ENCODE measurements at places on chromosomes 12 and 14. TPM values are rescaled to one million over a fixed set of nuclear protein-coding genes. Genes with fewer than 3 reads are reported as not detected.

DNA sequence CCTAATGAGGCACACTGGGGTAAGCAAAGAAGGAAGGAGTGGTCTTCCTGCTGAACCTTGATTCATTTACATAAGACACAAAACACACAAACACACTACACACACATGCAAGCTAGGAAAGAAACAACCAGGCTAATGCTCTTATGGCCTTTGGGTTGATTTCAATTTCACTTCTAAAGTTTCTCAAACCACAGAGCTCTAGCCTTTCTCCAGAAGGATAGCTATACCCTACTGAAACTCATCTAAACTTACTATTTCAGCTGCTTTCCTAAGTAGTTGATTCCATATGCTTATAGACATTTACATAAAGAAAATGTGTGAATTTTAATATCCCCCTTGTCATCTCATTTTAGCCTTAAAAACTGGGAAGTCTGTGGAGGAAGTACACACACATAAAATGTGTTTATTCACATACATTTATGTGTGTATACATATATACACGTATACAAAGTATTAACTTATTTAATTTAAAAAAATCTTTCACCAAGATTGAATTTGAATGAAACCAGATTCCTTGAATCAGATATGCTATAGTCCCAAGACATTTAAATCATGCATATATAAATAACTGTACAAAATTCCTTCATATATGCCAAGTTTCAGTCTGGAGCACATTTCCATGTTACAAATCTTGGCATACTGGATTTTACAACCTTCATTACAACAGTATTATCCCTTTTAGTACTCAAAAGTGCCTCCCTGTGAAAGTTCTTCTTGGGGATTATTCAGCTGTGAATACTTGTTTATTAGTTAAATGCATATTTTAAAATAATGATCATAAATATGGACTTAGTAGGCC, 231.8 kb upstream of the NPAS3 start:
- DNase-seq, result no peak
- H3K4me3 ChIP-seq, result no peak overlapping the region
- no peaks in the 10 kb centered on the region for H3K4me1 ChIP-seq
- no peaks in the 10 kb centered on the region for H3K27me3 ChIP-seq
- H3K27ac ChIP-seq, result no peak overlapping the region

DNA sequence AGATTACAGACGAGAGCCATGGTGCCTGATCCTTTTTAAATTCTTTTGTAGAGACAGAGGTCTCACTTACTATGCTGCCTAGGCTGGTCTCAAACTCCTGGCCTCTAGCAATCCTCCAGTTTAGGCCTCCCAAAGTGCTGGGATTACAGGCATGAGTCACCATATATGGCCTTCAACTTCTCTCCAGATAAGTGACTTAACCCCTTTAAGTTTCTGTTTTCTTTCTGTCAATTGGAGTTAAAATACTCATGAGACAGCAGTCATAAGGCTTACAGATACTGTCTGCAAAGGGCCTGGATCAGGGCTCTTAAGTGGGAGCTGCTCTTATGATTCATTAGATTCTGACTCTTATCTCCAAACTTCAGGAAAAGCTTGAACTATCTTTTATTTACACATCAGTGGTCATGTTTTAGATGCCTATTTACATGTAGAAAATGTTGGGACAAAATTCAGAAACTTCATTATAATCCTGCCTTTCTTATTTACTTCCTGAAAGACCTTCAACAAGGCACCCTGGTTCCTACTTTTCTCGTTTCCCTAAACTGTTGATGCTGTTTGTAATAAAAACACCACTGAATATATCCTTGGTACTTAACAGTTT, 271.5 kb upstream of the TBX3 start:
- H3K4me3 ChIP-seq, result no peak overlapping the region
- H3K27me3 ChIP-seq, result no peaks in the 10 kb centered on the region
- no peak for DNase-seq
- H3K27ac ChIP-seq, result no peak overlapping the region
- H3K4me1 ChIP-seq, result no peaks in the 10 kb centered on the region

DNA sequence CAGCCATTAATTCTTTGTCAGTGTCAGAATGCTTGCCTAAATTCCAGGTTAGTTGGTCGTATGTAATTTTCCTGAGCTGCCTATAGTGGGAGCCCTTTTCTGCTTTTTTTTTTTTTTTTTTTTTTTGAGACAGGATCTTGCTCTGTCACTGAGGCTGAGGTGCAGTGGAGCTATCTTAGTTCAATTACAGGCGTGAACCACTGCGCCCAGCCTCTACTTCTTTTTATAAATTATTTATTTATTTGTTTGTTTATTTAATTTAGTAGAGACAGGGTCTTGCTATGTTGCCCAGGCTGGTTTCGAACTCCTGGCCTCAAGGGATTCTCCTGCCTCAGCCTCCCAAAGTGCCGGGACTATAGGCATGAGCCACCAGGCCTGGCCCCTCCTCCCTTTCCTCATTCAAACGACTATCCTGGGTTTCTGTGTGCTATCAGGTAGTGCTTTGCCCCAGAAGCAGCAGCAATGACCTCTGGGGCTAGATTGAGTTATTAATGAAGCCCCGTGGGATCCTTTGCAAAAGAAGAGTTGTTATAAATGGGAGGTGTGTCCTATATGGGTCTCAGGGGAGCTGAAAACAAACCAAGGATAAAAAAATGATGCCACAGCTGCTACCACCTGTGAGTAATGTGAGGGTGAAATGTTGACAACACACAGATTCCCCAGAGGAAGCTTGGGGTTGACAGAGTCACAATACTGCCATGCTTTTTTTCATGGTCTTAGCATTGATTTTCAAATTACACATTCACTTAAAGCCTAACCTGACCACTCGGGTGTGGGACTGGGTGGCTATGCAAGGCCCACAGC, 34.6 kb upstream of the NFKBIA start:
- H3K27ac ChIP-seq, result no peak overlapping the region
- H3K27me3 ChIP-seq, result no peaks in the 10 kb centered on the region
- no peaks in the 10 kb centered on the region for H3K4me1 ChIP-seq

DNA sequence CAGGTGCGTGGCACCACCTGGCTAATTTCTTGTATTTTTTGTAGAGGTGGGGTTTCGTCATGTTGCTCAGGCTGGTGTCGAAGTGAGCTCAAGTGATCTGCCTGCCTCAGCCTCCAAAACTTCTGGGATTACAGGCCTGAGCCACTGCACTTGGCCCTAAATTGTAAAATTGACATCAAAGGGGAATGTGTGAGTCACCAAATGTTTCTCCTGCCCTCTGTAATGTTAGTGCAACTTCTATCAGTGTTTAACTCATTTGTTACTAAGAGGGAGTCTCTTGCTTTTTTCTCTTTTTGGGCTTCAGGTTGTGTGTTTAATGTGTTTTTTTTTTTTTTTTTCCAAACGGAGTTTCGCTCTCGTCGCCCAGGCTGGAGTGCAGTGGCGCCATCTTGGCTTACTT, 2.3 kb downstream of the TULP3 start:
- no peak overlapping the region for H3K4me3 ChIP-seq
- no peak for DNase-seq
- H3K27me3 ChIP-seq, result no peaks in the 10 kb centered on the region

- DNase-seq, result no peak
- H3K4me3 ChIP-seq, result no peak overlapping the region
- no peaks in the 10 kb centered on the region for H3K4me1 ChIP-seq
Measured at GRCh38 chr12:129827866-129828384, 75.9 kb downstream of the TMEM132D start.

DNA sequence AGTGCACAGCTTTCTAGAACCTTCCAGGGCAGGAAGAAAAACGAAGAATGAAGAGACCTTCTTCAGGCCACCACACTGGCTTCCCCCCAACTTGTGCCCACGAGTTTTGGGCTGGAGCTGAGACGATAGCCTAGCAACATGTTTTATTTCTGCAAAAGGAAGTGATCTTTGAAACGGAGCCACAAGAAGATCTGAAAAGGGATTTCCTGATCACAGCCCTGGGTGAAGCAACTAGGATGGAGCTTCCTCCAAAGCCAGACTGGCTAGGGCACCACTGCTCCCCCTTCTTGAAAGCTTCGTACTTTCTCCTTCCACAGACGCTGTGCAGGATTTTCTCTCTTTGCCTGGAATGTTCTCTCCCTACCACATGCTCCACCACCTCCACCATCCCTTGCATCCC, 418.3 kb downstream of the MED13L start:
- no peaks in the 10 kb centered on the region for H3K4me1 ChIP-seq
- no peak for DNase-seq
- no peak overlapping the region for H3K4me3 ChIP-seq
- H3K27me3 ChIP-seq, result peaks cover 15% of the 10 kb centered on the region
- H3K27ac ChIP-seq, result no peak overlapping the region
- H3K36me3 ChIP-seq, result no peaks in the 10 kb centered on the region

- no peaks in the 10 kb centered on the region for H3K4me1 ChIP-seq
- peaks cover 2% of the 10 kb centered on the region for H3K27me3 ChIP-seq
- H3K4me3 ChIP-seq, result no peak overlapping the region
- no peak for DNase-seq
Measured at GRCh38 chr12:29155079-29155478, 6.0 kb downstream of the FAR2 start.

DNA sequence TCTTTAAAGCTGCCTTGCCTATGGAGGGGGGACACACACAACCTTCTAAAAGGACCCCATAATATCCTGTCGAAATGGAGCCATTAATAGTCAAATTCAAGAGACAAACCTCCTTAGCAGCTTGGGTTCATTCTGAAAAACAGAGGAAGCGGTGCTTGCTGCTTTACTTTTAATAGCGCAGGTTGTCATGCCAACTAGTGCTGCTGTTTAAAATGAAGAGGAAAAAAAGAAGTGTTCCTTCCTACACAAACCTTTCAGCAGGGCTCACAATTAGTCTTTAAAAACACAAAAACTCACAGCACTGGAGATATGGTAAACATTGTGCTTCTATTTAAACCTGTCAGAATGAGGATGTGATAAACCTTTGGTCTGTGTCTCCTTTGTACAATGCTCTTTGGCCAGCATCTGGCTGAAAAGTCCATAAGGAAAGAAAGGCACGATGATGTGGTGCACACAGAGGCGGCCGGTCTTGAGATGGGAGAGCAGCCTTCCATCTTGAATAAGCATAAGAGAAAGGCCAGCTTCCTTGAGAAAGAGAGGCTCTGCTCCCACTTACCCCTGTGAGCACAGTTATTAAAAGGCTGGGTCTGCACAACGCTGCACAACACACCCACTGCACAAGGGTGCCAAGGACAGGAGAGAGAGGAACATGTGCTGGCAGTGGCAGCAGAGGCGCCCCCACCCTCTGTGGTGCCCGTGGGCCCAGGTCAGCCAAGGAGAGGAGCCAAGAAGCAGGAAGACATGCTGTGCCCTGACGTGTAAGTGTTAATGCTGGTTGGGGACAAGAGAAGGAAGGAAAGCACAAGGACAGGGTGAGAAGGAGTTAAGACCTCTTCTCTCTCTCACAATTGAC, 144.6 kb downstream of the TTC7B start:
- no peaks in the 10 kb centered on the region for H3K36me3 ChIP-seq
- H3K4me1 ChIP-seq, result no peaks in the 10 kb centered on the region
- no peak overlapping the region for H3K4me3 ChIP-seq

DNA sequence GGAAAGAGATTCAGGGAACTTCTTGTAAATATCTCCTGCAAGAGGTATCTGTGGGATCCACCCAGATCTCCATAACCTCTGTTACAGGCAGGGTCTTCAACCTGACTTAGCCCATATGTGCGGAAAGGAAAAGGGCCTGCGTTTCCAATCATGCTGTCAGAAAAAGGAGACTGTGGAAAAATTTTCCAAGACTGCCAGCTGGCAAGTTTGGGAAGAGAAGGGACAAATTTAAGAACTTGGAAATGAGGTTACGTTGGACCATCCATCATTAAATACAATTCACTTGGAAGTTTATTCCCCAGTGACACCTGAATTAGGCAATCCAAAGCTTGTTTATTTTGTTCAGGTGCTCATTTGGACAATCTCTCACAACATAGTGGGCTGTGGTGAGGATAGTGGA, 13.9 kb downstream of the PTHLH start:
- no peak for DNase-seq
- H3K27ac ChIP-seq, result no peak overlapping the region
- H3K36me3 ChIP-seq, result no peaks in the 10 kb centered on the region
- H3K4me1 ChIP-seq, result no peaks in the 10 kb centered on the region
- H3K4me3 ChIP-seq, result no peak overlapping the region

- DNase-seq, result no peak
- H3K4me1 ChIP-seq, result peaks cover 6% of the 10 kb centered on the region
- H3K4me3 ChIP-seq, result no peak overlapping the region
- H3K27me3 ChIP-seq, result no peaks in the 10 kb centered on the region
Measured at GRCh38 chr12:98580695-98581094, 12.8 kb upstream of the SLC25A3 start.

GRCh38 chr14:91387951-91388381, 29.7 kb downstream of the CCDC88C start:
- no peak overlapping the region for H3K4me3 ChIP-seq
- no peak overlapping the region for H3K27ac ChIP-seq
- no peaks in the 10 kb centered on the region for H3K27me3 ChIP-seq
- DNase-seq, result no peak
- H3K36me3 ChIP-seq, result no peaks in the 10 kb centered on the region

DNA sequence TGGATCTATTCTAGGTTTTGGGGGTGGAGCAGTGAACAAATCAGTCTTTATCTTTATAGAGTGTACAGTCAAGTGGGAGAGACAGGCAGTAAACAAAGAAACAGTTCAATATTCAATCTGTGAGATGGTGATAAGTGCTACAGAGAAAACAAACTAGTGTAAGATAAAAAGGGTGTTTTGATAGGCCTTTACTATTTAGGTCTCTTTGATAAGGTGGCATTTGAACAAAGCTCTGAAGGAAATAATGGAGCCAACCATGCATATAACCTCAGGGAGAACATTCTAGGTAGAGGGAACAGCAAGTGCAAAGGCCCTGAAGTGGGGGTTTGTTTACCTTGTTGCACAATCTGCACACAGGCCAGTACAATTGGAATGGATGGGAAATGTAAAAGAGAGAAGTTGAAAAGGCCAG, 47.3 kb downstream of the PTPN11 start:
- H3K36me3 ChIP-seq, result no peaks in the 10 kb centered on the region
- no peak overlapping the region for H3K4me3 ChIP-seq
- no peak for DNase-seq

GRCh38 chr12:67752226-67752732, 103.7 kb downstream of the DYRK2 start:
- H3K27me3 ChIP-seq, result no peaks in the 10 kb centered on the region
- H3K27ac ChIP-seq, result no peak overlapping the region
- no peaks in the 10 kb centered on the region for H3K36me3 ChIP-seq
- no peak overlapping the region for H3K4me3 ChIP-seq
- H3K4me1 ChIP-seq, result no peaks in the 10 kb centered on the region
- no peak for DNase-seq

- no peak overlapping the region for H3K27ac ChIP-seq
- H3K27me3 ChIP-seq, result no peaks in the 10 kb centered on the region
- no peak for DNase-seq
- no peak overlapping the region for H3K4me3 ChIP-seq
- no peaks in the 10 kb centered on the region for H3K36me3 ChIP-seq
Measured at GRCh38 chr14:34650786-34651584, 21.0 kb upstream of the SNX6 start.

The ARMH4 gene
- total RNA-seq, result 1.8 TPM

The GPR65 gene
- not detected for total RNA-seq

The OXA1L gene
- 71.3 TPM for total RNA-seq

The GPR84 gene
- total RNA-seq, result not detected

The LRRIQ1 gene
- total RNA-seq, result 0.15 TPM

The MBIP gene
- total RNA-seq, result 9.8 TPM
